ENCODE measurements at places on chromosomes 12 and 14. TPM values are rescaled to one million over a fixed set of nuclear protein-coding genes. Genes with fewer than 3 reads are reported as not detected.

HPD gene
- 4.7 TPM for total RNA-seq

SCNN1A gene
- not detected for total RNA-seq

TMPRSS12 gene
- total RNA-seq = not detected

TMEM121 gene
- total RNA-seq = 11.8 TPM

PARPBP gene
- total RNA-seq = 7.2 TPM

Data from aortic smooth muscle cell (primary cell).